ENCODE measurements at places on chromosomes 6 and 20. TPM values are rescaled to one million over a fixed set of nuclear protein-coding genes. Genes with fewer than 3 reads are reported as not detected.

- no peak for DNase-seq
These were observed 9.7 kb downstream of the IL17A start for GRCh38 chr6:52195886-52196285.

BPI gene
- not detected for total RNA-seq

HELZ2 gene
- total RNA-seq = 10.8 TPM

DNA sequence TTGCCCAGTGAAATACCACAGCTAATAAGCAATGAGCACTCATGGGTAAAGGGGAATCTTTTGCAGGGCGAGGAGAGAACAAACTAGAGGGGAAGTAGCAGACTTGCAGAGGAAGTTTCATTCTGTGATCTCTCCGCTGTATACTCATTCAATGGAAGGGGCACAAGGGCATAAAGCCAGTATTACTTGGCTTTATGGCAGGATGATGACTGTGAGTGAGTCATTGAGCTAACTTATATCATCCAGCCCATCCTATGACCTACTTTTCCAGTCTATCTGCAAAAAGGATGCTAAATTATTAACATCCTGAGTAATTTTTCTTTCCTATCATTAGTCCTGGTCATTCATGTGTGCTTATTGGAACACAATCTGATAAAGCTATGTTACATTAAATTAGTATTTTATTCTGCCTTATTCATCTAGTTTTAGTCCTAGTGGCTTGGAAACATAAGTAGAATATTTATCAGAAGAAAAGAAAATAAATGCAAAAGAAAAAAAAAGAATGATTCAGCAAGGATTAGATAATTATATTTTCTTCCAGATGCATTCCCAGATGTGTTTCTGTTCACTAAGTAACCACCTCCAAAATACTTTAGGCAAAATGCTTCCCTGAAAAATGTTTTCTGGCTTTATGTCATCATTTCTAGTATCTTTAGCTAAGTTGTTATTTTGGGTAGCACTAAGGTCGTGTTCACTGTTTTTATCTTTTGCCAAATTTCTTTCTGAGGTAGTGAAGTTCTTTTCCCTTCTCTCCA, 471.7 kb downstream of the CDKAL1 start:
- peak; percentile 93 for DNase-seq

DNA sequence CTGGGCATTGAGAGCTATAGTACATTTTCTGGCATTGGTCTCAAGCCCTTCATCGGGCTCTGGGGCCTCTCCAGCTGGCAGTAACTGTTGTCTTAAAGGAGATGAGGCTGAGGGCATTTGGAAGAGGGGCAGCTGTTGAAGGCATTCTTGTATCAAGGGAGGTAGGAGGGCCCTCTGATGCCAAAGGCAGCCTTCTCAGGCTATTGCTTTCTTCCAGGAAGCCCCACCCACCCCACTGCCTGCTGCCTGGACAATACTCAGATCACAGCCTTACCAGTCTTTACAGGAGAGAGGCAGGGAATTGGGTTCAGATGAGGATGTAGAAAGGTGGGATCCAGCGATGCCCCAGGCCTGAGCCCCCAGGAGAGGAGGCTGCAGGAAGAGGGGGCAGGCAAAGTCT, 46.0 kb downstream of the CPXM1 start:
- no peak for DNase-seq

DNA sequence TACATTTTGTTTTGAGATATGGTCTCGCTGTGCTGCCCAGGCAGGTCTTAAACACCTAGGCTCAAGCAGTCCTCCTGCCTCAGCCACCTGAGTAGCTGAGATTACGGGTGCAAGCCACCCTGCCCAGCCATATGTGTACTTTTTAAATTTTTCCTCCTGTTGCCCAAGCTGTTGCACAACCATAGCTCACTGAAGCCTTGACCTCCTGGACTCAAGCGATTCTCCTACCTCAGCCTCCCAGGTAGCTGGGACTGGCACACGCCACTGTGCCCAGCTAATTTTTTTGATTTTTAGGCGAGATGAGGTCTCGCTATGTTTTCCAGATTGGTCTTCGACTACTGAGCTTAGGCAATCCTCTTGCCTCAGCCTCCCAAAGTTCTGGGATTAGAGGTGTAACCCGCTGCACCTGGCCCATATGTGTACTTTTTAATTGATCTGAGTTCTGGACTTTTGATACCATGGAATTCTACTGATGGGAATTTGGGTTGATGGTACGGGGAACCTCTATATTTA, 44.9 kb downstream of the ITCH start:
- no peak for DNase-seq

- peak; percentile 25 for DNase-seq
These were observed 531 bp upstream of the CCN2 start for GRCh38 chr6:131951576-131952230.

NFATC2 gene
- 0.23 TPM for total RNA-seq

- no peak for DNase-seq
These were observed 530.7 kb downstream of the NKAIN2 start for GRCh38 chr6:124334359-124334758.

DNA sequence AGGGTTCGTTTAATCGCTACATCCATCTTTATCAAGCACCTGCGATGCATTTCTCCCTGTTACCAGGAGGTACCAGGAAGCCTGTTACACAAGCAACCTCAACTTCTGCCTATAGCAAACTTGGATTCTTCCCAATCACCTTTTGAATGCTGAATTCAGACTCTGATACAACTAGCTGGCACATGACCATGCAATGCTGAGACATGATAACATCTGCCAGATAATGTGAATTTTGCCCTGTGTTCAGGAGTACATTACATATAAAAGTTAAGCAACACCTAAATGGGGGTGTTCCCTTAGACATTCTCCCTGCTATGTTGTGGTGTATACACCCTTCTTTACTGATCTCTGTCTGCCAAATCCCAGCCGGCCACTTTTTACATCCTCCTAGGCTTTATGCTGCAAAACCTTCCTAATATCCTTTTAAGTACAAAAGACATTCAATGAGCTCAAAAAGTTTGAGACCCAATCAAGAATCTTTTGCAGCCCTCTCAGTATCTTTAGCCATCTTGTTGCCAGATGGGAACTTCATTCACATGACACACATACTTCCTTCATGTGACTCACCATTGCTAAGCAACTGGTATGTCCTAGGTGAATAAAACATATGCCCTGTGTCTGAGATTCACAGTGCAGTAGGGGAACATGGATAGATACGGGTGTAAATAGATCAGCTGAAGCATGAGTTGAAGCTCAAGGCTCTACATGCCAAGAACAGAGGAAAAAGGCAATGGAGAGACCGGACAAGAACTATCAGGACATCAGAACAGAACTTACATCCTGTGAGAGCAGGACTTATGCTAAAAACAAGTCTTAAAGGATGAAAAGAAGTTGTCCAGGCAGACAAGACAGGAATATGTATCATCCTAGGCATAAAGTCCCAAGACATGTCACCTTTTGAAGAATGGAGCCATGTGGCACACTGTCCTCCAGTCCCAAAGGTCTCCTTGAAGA, 84.3 kb downstream of the ZHX3 start:
- DNase-seq = peak; percentile 85

GGTLC1 gene
- not detected for total RNA-seq

DNA sequence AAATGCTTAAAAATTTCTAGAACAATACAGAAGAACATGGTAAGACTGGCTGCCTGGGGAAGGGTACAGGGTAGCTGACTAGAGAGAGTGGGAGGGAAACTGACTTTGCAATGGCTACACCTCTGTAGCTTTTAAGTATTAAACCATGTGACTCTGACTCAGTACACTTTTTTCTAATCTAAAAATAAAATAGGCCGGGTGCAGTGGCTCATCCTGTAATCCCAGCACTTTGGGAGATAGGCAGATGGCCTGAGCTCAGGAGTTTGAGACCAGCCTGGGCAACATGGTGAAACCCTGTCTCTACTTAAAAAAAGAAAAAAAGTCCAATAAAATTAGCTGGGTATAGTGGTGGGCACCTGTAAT, 18.5 kb downstream of the ATP9A start:
- DNase-seq = peak; percentile 70

DNA sequence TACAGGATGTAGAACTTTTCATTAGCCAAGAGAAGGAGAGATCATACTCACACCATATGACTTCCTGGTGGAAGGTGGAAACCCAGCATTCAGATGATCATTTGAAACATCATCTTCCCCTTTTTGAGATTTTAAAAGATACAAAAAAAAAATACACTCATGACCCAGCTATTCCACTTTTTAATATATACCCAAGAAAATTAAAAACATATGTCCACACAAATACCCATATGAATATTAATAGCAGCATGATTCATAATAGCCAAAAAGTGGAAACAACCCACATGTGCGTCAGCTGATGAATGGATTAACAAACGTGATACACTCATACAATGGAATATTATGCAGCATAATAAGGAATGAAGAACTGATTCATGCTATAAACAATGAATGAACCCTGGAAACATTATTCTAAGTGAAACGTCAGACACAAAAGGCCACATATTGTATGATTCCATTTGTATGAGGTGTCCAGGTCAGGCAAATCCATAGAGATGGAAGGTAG, 130.0 kb upstream of the SGK1 start:
- peak; percentile 57 for DNase-seq

DNA sequence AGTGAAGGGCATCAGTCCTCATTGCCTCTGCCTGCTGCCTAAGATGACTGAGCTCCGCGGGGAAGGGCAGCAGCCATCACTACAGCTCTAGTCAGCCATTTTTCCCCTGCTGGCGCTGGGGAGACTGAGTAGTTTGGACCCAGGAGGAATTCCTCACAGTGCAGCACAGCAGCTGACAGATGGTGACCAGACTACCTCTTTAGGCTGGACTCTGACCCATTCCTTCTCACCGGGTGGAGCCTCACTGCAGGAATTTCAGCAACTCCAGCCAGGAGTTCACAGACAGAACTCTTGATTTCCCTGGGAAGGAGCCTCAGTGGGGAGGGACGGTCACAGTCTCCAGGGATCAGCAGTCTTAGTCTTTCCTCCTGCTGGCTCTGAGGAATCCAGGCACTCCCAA, 492.0 kb upstream of the MMS22L start:
- no peak for DNase-seq

DNA sequence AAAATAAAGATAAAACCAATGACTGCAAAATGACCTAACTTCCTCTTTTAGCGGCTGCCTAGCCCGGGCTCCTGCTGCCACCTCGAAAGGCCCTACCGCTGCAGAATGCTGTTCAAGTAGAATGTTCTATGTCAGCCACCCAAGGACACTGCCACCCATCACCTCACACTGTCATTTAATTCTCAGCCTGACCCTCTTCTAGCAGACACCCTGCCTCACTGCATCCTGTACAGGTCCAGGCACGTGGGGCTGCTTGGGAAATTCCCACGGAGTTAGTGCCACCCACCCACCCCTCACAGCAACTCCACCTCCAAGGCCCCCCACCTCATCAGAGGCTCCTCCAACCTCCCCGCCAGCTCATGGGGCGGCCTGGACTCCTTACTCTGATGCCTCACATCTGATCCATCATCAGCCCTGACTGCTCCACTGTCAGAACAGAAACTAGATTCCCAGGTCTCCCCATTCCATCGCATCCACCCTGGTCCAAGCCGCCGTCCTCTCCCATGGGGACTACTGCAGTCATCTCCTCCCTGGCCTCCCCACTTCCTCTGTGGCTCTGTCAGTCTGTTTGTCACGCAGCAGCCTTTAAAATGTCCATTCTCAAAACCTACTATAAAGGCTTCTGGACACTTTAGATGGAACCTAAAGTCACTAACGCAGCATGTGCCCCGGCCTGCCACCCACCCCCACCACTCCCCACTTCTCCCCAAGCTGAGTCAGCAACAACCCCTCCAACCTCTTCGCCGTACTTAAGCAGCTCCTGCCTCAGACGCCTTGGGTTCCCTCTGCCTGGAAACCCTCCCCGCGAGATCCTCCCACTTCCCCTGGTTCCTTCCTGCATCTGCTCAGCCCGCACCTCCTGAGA, 17.0 kb downstream of the NFATC2 start:
- DNase-seq = no peak

Data from HT1080 (cell line).